Activated T-helper 1 cell treated with anti-CD3 and anti-CD28 coated beads, Interleukin-12 subunit alpha, Interleukin-12 subunit beta, Interleukin-2, Interleukin-4 antibody, amounts not matched to agents 30 ng/mL and 10 ng/mL and 1 ng/mL, durations not matched to agents 14 hours and 24 hours and 36 hours (primary cell): ENCODE measurements at places on chromosomes 2 and 18.

GRCh38 chr18:14179306-14179705, 47.1 kb upstream of the ZNF519 start:
- H3K4me1 ChIP-seq: no peaks in the 10 kb centered on the region
- H3K36me3 ChIP-seq: no peaks in the 10 kb centered on the region
- peaks cover 8% of the 10 kb centered on the region for H3K27me3 ChIP-seq
- no peak for DNase-seq

- H3K36me3 ChIP-seq: no peaks in the 10 kb centered on the region
- no peak within 1 kb of the TSS for H3K4me3 ChIP-seq
- H3K27me3 ChIP-seq: peaks cover 3% of the 10 kb centered on the region
These were observed at the start of gene CTNNA2 for GRCh38 chr2:79512442-79513401. CTNNA2 (plus strand) TSS chr2:79513051.

DNA sequence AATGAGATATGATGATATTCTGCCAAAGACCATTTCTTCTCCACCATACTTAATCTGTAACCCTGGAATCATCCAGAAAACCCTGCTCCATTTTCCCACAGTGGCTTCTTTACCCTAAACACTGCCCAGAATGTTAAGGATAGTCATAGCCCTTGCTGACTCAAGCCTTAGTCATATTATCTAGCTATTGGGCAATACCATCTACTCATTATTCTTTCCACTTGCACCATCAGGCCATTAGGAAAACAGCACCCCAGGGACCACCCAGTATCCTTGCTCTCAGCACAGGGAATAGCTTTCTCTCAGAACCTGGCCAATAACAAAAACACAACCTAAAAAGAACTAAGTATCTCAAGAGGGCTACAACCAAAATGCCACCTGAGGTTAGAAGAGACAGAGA, 445.7 kb upstream of the SLC14A2 start:
- H3K4me3 ChIP-seq: no peak overlapping the region
- no peak overlapping the region for H3K27ac ChIP-seq
- H3K36me3 ChIP-seq: no peaks in the 10 kb centered on the region
- no peaks in the 10 kb centered on the region for H3K27me3 ChIP-seq
- no peaks in the 10 kb centered on the region for H3K4me1 ChIP-seq

DNA sequence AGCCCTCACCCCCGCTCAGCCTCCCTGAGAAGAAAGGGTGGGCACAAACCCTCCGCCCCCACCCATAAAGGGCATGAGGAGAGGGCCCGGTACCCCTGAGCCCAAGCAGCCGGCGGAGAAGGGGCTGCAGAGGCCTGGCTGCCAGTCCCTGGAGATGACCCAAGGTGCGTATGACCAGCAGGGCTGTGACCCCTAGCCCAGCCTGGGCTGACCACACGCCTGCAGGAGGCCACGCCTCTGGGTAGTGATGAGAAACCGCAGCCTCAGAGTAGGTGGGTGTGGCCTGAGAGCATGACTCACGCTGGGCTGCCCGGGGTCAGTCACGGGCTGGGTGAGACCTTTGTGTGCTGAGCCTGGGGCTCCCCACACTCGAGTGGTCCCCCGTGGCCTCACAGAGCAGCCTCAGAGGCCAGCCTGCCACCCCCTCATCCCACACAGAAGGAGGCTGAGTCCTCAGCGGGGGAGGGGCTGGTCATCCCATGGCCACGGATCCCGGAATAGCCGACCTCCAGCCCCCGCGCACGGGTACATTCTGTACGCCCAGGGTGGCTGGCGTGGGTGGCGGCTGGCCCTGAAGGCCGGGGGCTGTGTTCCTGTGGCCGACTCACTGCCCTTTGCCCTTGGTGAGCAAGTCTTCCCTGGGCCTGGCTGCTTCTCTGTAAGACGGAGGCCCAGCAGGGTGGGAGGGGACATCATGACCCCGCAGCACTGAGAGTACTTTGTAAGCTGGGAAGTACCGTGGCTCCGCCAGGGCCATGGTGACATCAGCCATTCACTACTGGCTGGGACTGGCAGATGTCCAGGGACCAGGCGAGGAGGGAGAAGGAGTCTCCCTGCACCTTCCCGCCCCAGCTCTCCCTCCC, 110.8 kb upstream of the OTOS start:
- H3K36me3 ChIP-seq: no peaks in the 10 kb centered on the region
- H3K4me1 ChIP-seq: no peaks in the 10 kb centered on the region
- H3K4me3 ChIP-seq: no peak overlapping the region
- peaks cover 3% of the 10 kb centered on the region for H3K27me3 ChIP-seq

GRCh38 chr2:196230061-196230854, 58.9 kb upstream of the STK17B start:
- H3K27me3 ChIP-seq: no peaks in the 10 kb centered on the region
- H3K4me1 ChIP-seq: peaks cover 89% of the 10 kb centered on the region
- DNase-seq: peak; percentile 49
- peaks cover 7% of the 10 kb centered on the region for H3K36me3 ChIP-seq
- peak overlapping the region; percentile 96 for H3K27ac ChIP-seq

GRCh38 chr2:20660506-20661420, 6.2 kb upstream of the GDF7 start:
- no peak overlapping the region for H3K27ac ChIP-seq
- H3K36me3 ChIP-seq: no peaks in the 10 kb centered on the region
- peaks cover 60% of the 10 kb centered on the region for H3K27me3 ChIP-seq
- DNase-seq: no peak

DNA sequence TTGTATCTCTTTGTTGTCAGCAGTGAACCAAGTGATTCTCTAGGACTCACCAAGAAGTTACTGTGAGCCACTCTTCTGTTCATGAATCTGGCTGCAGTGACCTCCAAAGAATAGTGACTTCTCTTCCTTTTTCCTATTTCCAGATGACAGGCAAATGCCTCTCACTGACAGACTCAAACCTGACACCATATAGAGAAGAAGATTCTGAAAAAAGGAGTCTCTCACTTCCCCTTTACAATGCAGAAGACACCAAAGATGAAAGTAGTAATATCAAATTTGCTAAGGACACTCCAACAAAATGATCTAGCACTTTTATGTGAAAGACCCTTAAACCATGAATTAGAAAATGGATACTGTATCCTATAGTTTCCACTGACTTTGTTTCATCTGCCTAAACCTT, 44.4 kb upstream of the SETBP1 start:
- H3K4me3 ChIP-seq: no peak overlapping the region
- H3K4me1 ChIP-seq: peaks cover 26% of the 10 kb centered on the region
- H3K27me3 ChIP-seq: peaks cover 7% of the 10 kb centered on the region

- no peak overlapping the region for H3K4me3 ChIP-seq
- no peaks in the 10 kb centered on the region for H3K36me3 ChIP-seq
- DNase-seq: no peak
These were observed 125.7 kb upstream of the LMAN1 start for GRCh38 chr18:59484561-59485328.

GRCh38 chr2:38643021-38643671, 22.8 kb upstream of the GALM start:
- H3K27ac ChIP-seq: peak overlapping the region; percentile 96
- no peaks in the 10 kb centered on the region for H3K27me3 ChIP-seq
- peaks cover 6% of the 10 kb centered on the region for H3K36me3 ChIP-seq
- H3K4me1 ChIP-seq: peaks cover 54% of the 10 kb centered on the region
- DNase-seq: no peak

DNA sequence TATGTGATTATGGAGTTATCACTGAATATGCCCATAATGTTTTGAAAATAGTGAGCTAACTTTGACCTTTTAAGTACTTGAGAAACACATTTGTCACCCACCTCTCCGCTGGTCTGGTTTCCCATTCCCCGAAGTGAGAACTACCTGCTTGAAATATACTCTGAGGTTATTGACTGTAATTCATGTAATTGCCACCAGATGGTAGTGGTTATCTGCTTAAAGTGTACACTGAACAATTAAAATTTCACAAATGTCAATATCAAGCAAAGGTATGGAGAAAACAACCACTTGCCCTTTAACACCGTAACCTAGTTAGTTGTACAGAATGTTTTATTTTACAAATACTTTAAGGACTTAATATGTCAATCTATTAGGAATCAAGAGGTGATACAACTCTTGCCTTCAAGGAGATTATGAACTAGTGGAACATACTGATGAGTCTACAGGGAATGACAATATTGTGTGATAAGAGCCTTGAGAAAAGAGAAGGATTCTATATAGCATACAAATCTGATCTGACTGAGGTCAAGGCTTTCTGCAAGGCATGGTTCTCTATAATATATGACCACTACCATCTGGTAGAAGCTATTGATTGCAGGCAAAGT, 316.8 kb upstream of the KCNH7 start:
- no peaks in the 10 kb centered on the region for H3K4me1 ChIP-seq
- H3K4me3 ChIP-seq: no peak overlapping the region
- DNase-seq: no peak
- H3K27me3 ChIP-seq: no peaks in the 10 kb centered on the region

DNA sequence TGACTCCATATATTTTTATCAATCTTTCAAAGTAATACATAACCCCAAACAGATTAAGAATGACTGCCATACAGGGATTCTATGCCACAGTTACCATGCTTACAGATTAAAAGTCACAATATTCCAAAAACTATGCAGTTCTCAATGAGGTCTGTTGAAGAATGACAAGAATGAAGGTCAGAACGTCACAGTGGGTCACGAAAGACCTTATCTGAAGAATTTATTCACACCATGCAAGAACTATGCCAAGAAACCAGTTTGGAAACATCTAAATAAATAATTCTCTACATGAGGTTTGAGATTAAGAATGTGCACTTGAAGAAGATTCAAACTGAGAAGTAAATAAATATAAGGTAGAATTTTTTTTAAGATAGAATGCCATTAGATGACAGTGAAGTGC, 253.3 kb downstream of the EXOC6B start:
- no peak for DNase-seq
- H3K4me3 ChIP-seq: no peak overlapping the region
- H3K36me3 ChIP-seq: no peaks in the 10 kb centered on the region
- H3K4me1 ChIP-seq: no peaks in the 10 kb centered on the region

DNA sequence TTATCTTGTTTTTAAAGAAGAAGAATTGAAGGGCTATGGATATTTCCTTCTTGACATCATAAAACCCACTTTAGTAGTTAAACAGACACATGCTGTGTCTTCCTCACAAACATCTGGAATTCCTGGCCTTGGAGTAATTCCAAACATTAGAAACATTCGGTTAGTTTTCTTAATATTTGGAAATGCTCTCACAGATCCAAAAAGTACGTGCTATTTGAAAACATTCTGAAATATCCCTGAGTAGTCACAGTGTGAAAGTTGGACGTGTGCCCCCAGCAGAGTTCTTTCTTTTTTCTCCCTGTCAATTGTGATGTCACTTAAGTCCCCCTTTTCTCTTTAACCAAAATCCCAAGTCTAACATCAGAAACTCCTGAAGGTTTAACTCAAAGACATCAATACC, 91.3 kb downstream of the ANTXR1 start:
- no peak overlapping the region for H3K27ac ChIP-seq
- no peak for DNase-seq
- H3K27me3 ChIP-seq: peaks cover 16% of the 10 kb centered on the region

DNA sequence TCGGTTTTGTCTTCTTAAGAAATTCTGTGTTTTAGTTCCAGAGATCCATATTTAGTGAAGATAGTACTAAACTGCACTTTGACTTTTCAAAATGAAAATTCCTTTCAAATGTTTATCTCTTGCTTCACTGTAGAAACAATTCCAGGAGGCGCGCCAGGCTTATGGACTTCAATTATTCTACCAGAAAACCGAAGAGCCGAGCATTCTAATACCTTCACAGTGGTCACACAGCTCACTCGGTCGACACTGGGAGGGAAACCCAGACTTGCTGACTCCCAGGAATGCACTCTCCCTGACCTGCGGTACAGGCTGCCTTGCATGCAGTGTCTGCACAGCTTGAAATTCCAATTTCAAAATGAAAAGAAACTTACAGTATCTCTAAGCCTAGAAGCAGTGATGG, 119.9 kb upstream of the PIEZO2 start:
- no peak overlapping the region for H3K27ac ChIP-seq
- H3K36me3 ChIP-seq: no peaks in the 10 kb centered on the region
- H3K4me3 ChIP-seq: no peak overlapping the region
- no peaks in the 10 kb centered on the region for H3K27me3 ChIP-seq
- DNase-seq: no peak
- no peaks in the 10 kb centered on the region for H3K4me1 ChIP-seq

DNA sequence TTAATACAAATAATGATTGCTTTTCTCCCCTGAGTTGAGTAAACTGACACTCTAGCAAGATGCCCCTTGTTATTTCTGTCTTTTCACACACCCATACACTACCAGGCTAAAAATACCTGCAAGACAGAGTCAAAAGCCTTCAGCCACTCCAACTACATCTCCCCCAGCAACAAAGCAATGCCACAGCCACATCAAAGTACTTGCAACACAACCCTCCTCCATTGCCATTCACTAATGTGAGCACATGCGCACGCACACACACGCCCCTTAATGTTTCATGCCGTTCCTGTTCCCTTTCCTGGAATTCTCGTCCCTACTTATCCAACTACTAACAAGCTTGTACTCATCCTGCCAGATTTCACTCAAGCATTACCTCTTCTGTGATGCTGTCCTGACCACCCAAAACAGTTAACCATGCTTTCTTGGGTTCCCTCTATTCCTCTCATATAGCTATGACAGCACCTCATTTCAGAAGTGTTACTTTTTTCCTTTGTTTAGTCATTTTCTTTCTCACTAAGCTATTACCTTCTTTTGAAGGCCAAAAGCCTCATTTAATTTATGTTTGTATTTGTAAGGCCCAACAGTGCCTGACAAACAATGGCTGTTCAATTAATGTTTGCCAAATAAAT, 29.6 kb downstream of the SLC25A12 start:
- H3K27ac ChIP-seq: peak overlapping the region; percentile 5
- H3K36me3 ChIP-seq: peaks cover 10% of the 10 kb centered on the region
- peaks cover 8% of the 10 kb centered on the region for H3K4me1 ChIP-seq
- no peaks in the 10 kb centered on the region for H3K27me3 ChIP-seq

GRCh38 chr2:134917888-134918525, 615 bp upstream of the CCNT2 start:
- peaks cover 22% of the 10 kb centered on the region for H3K4me1 ChIP-seq
- H3K27me3 ChIP-seq: peaks cover 15% of the 10 kb centered on the region
- peak; percentile 87 for DNase-seq
- peak overlapping the region; percentile 97 for H3K27ac ChIP-seq
- H3K36me3 ChIP-seq: peaks cover 15% of the 10 kb centered on the region

DNA sequence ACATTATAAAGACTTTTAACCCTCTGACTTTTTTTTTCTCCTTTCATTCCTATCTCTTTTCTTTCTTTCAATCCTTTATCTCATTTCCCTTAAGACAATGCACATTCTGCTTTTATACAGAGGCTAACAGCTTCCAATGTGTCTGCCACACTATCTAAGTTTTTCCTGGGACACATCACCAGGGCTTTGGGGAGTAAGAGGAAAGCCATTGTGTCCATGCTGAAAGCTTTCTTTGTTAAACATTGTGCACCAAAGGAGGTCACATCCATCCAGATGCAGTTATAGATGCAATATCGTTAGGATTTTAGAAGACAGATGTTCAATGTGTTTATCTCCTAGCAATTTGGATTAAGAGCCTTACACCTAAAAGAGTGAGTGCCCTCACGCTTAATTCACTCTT, 534.1 kb downstream of the CNTNAP5 start:
- H3K36me3 ChIP-seq: no peaks in the 10 kb centered on the region
- H3K27ac ChIP-seq: no peak overlapping the region
- DNase-seq: no peak
- H3K27me3 ChIP-seq: no peaks in the 10 kb centered on the region

DNA sequence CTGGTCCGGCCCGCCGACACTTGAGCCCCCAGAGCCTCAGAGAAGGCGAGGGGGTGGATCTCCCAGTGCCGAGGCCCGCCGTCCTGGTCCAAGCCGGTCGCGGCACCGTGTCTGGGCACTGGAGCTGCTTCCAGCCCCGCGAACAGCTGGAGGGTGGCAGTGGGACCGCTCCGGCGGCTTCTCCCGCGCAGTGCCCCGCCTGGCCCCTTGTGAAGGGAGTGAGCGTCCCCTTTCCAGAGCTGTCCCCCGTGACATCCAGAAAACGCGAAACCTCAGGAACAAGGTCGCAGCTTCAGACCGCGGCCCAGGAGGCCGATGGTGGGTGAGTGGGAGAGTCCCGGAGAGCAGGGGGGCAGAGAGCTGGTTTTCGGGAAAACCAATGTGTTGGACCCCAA, 579 bp upstream of the EMX1 start:
- H3K27ac ChIP-seq: peak overlapping the region; percentile 61
- no peak for DNase-seq
- H3K36me3 ChIP-seq: no peaks in the 10 kb centered on the region
- peak overlapping the region; percentile 22 for H3K4me3 ChIP-seq
- peaks cover 18% of the 10 kb centered on the region for H3K4me1 ChIP-seq
